SW480 (cell line): ENCODE measurements at places on chromosomes 6 and 20.
A peak's percentile ranks its signal among the peaks of the same experiment; 100 is the strongest.

DNA sequence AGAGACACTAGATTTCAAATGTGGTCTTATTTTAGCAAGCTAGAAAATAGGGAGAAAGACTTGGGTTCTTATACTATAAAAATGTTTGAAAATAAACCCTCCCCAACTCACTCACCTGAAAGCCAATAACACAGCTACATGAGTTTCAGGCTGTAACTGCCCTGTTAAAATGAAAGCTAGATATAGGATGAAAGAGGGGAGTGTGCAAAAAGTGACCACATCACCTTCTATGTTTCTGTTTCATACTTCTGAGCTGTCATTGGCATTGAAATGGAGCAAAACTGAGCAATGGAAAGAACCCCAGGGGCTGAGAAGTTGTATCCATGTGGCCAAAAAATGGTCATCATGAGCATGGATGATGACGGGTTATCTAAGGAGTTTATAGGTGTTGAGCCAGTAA is 148.1 kb upstream of the TENT5A start:
- no peak for DNase-seq

GRCh38 chr6:85323435-85324040 is 126.3 kb upstream of the NT5E start:
- peak; percentile 68 for DNase-seq

DNA sequence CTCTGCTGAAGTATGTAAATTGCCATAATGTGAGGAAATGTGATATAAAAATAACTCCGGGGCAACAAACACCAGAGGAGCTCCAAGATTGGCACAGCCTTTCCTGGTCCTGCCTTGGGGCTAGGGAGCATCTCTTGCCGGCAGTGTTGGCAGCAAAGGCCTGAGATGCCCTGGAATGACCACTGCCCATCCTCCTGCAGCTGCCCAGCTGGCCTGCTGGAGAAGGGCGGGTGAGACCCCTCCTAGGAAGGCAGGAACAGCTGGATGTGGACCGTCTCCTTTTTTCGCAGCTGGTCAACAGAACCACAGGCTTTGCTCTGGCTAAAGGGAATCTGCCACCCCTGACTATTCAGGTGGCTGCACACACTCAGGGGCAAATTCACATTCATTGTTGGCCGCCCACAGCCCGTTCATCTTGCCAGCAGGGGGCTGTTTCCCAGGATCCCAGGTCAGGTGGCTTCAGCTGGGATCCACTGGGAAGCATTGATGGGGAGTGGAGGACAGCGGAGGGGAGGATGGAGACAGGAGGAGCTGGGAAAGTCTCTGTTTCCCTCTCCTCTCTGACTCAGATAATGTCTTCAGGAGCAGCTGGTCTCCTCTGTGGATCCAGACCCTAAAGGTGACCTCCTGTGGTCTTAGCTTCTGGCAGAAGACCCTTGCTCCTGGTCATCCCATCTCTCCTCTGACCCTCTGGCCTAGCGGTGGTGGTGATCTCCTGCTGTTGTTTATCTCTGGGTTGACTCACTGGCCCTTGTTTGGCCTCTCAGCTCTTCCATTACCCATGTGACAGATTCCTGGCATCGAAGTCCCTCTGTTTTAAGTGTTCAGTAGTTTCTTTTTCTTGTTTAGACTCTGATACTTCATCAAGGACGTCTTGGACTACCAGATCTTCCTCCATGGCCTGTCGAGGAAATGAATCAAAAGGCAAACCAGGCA is 336.7 kb downstream of the DHX35 start:
- DNase-seq, result no peak

DNA sequence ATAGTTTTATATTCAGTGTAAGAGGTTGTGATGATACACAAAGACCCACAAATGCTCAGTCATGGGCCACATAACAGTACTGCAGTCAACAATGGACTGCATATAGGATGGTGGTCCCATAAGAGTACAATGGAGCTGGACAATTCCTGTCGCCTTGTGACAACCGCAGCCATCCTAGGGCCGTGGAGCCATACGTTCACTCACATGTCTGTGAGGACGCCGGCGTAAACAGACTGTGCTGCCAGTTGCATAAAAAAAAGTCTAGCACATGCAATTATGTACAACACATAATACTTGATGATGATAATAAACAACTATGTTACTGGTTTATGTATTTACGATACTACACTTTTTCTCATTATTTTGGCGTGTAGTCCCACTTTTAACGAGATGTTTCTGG is 30.9 kb downstream of the BFSP1 start:
- DNase-seq, result no peak

- DNase-seq, result no peak
Measured at GRCh38 chr20:18728165-18728869, 85.3 kb upstream of the SCP2D1 start.

DNA sequence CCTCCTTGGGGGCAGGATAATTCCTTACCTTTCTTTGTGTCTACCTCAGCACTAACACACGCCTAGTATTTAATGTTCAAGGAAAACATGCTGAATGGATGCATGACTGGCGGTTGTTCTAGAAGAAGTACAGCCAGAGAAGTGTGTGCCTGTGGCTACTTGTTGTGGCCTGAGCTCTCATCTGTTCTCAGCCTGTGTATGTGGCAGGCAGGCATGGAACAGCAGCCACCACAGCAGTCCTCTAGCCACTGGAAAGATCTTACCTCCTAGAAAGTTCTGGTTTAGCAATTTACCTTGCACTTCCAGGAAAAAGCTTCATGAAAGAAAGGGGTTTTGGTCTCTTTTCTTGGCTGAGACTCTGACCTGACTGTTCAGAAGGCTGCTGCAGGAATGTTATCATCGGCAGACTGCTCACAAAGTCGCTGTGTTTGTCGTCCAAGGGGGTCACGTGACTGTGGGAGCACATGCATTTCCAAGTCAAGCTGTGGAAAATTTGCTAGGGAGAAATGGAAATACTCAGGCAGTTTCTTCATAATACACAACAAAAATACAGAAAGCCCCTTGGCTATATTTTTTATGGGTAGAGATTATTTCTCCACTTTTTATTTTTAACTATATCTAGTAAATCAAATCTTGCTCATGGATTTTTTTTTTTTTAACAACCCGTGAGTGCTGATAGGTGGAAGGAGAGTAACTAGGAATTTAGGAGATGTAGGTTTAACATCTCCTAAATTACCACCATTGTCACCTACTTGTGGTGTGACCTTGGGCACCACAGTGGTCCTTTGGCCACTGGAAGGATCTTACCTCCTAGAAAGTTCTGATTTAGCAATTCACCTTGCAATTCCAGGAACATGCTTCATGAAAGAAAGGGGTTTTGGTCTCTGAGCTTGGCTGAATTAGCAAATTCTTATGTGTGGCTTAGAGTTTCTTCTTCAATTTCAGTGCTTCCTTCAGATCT is 110.8 kb upstream of the GPR6 start:
- no peak for DNase-seq

DNA sequence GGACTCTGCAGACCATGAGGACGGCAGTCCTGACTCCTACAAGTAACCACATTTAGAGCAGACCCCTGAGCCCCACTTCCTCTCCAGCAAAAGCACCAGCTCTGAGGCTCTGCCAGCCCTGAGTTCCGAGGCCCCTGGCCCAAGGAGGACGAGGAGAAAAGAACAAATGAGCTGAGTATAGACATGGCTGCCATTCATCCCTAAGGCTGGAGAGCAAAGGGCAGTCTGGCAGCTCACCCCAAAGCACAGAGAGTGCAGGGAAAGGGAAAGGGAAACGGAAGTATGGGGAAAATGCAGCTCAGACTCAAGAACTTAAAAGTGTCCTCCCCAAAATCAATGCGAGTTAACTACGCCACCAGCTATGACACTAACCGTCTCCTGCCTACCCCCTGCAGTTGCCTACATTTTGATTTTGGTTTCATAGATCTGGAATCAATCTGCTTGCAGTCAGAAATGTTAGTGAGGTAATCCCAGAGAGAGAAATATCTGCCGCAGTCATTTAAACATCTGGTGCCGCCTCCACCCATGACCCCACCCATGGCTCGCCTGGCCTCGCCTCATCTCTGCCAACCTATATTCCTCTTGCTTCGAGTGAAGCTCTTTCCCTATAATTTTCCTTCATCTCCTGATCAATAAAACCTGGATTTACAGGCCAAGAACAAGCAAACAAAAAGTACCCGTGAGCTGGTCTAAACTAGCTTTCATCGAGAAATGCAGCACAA is 49.6 kb upstream of the AFDN start:
- DNase-seq, result no peak

- DNase-seq, result no peak
Measured at GRCh38 chr20:19110881-19111460, 101.5 kb upstream of the SLC24A3 start.
